Activated T-helper 1 cell treated with anti-CD3 and anti-CD28 coated beads, Interleukin-12 subunit alpha, Interleukin-12 subunit beta, Interleukin-2, Interleukin-4 antibody, amounts not matched to agents 30 ng/mL and 10 ng/mL and 1 ng/mL, durations not matched to agents 14 hours and 24 hours and 36 hours (primary cell): ENCODE measurements at places on chromosomes 3 and 15.
A peak's percentile ranks its signal among the peaks of the same experiment; 100 is the strongest.

DNA sequence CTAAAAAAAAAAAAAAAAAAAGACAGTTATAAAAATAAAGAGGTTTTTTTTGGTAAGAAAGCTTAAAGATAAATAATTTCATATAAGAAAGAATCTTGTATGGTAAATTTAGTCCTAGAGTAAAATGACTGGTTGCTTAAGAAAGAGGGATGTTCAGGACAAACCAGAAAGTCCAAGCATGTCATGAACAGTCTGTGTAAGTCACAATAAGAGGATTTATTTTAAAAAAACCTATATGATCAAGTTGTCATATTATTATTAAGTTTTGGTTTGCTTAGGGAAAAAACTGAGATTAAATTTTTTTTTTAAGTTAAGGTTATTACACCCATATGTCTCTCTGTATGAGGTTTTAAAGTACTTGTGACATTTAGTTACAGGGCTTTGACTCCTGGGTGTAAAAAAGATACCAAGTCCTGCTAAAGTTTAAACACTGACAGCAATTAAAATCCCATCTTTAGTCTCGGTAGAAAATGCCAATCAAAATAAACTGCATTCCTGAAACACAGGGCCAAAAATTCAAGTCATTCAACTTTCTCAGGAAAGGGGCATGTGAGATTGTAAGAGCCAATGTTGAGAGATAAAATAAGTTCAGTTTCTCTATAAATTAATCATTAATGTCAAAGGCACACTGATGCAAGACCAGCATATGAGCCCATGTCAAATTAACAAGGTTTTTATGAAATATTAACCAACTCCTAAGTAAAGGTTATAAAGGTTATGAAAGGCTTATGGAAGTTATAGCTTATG lies 8.5 kb upstream of the BDH1 start:
- DNase-seq: no peak

DNA sequence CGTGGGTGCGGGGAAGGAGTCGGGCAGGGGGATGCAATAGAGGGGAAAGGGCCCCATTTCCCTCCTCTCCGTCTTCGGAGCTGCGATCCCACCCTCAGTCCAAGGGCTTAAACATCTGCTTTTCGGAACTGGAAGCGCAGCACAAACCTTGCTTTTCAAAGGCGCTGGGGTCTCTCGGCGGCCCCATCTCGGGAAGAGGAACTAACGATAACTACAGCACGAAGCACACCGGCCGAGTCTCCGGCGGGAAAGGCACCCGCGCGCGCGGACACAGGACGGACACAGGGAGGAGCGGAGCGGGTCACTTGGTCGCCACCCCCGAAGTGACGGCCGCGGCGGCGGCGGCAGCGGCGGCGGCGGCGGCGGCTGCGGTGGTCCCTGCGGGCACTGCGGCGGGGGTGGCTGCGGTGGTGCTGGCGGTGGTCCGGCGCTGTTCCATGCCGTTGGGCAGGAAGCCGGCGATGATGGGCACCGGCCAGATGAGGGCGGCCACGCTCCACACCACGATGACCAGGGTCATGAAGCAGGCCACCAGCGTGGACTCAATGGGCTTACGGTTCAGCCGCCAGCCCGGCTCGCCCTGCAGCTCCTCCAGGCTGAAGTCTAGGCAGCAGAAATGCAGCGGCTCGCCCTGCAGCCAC lies 1.1 kb downstream of the TMEM158 start:
- peak; percentile 4 for DNase-seq

GRCh38 chr3:179933914-179934313 lies 102.8 kb downstream of the PEX5L start:
- DNase-seq: no peak

- no peak for DNase-seq
These were observed 124.4 kb upstream of the FOXB1 start for GRCh38 chr15:59879506-59880265.

- no peak for DNase-seq
These were observed 309.7 kb downstream of the LSAMP start for GRCh38 chr3:116135457-116136085.
